Naive thymus-derived CD4-positive, alpha-beta T cell (primary cell): ENCODE measurements at places on chromosomes 4 and X. TPM values are rescaled to one million over a fixed set of nuclear protein-coding genes. Genes with fewer than 3 reads are reported as not detected.
A peak's percentile ranks its signal among the peaks of the same experiment; 100 is the strongest.

DNA sequence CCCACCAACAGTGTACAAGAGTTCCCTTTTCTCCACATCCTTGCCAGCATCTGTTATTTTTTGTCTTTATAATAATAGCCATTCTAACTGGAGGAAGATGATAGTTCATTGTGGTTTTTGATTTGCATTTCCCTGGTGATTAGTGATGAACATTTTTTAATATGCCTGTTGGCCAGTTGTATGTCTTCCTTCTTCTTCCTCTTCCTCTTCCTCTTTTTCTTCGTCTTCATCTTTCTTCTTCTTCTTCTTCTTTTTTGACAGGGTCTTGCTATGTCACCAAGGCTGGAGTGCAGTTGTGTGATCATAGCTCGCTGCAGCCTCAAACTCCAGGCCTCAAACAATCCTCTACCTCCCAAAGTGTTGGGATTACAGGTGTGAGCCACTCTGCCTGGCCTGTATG is 87.4 kb downstream of the CCDC160 start:
- H3K27ac ChIP-seq, result no peak overlapping the region
- H3K36me3 ChIP-seq, result no peaks in the 10 kb centered on the region
- no peaks in the 10 kb centered on the region for H3K4me1 ChIP-seq

CRMP1 gene
- not detected for total RNA-seq

- no peaks in the 10 kb centered on the region for H3K36me3 ChIP-seq
- H3K4me1 ChIP-seq, result no peaks in the 10 kb centered on the region
- H3K27ac ChIP-seq, result no peak overlapping the region
- no peak for DNase-seq
- H3K4me3 ChIP-seq, result no peak overlapping the region
Measured at GRCh38 chr4:78673337-78673736, 102.8 kb upstream of the BMP2K start.

GABRE gene
- total RNA-seq, result not detected

DNA sequence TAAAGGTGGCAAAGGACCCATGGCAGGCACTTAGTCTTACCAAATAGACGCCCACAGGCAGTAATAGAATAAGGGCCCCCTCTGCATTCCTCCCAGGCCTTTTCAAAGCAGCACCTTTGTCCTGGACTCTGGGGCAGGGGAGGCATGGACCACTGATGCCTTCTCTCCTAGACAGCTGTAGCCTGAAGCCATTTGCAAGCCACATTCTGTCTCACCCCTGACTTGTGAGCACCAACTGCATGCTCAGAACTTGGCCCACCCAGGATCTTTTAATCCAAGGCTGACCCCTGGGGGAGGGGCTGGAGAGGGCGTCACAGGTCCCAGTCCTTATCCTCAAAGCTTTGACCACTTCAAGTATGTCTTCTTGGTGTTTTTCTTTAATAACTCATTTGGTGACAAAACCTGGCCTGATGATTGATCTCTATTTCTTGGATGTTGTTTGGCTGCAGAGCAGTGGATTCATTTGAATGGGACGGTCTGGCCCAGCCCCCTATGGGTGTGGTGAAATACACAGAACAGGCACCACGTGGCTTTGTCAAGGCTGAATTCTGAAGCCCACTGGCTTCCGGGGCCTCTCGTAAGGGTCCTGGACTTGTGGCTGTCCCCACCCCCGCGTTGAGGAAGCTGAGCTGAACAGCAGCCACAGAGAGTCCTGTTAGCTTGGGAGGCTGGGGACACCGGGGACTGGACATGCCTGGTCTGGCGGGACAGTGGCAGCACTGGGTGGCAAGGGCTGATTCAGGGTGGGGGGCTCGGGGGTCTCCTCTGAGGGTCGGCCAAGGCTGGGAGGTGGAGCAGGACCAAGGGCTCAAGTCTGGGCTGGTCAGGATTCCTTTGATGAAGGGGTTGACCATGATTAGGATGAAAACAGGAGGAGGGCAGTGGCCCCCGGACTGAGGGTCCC is 36.6 kb downstream of the ADRA2C start:
- H3K27ac ChIP-seq, result no peak overlapping the region
- H3K27me3 ChIP-seq, result peaks cover under 1% of the 10 kb centered on the region
- H3K36me3 ChIP-seq, result no peaks in the 10 kb centered on the region
- no peak overlapping the region for H3K4me3 ChIP-seq

GRCh38 chr4:13836946-13837912 is 209.7 kb upstream of the BOD1L1 start:
- no peak overlapping the region for H3K4me3 ChIP-seq
- no peaks in the 10 kb centered on the region for H3K36me3 ChIP-seq
- H3K4me1 ChIP-seq, result no peaks in the 10 kb centered on the region
- no peaks in the 10 kb centered on the region for H3K27me3 ChIP-seq
- no peak overlapping the region for H3K27ac ChIP-seq

DNA sequence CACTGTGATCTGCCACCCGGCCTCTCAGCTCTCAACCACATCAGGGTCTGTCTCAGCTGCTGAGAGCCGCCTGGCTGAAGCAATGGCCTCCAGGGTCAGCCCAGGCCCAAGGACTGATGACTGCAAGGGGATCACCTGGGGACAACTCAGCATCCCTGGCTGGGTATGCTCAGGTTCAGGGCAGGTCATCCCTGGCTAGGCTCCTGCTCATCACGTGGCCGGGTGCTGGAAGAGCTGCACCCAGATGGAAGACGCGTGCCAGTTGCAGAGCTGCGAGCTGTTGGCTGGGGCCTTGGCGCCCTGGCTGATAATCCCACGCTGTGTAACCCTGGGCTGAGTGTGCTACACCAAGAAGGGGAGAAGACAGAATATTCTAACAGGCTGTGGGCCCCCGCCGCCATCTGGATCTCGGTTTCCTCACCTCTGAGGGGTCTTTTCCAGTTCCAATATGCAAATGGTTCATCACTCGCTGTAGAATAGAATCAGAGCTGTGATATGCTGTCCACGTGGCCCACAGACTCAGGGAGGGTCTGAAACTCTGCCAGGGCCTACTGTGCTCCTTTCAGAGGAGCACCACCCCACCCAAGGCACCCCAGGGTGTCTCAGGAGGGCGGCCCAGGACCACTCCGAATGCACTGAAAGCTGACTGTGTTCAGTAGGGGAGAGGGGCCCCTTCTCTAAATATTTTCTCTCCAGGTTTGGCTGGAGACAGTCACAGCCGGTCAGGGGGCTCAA is 338.8 kb downstream of the BCOR start:
- H3K4me1 ChIP-seq, result no peaks in the 10 kb centered on the region
- H3K36me3 ChIP-seq, result no peaks in the 10 kb centered on the region
- no peaks in the 10 kb centered on the region for H3K27me3 ChIP-seq
- no peak for DNase-seq

DNA sequence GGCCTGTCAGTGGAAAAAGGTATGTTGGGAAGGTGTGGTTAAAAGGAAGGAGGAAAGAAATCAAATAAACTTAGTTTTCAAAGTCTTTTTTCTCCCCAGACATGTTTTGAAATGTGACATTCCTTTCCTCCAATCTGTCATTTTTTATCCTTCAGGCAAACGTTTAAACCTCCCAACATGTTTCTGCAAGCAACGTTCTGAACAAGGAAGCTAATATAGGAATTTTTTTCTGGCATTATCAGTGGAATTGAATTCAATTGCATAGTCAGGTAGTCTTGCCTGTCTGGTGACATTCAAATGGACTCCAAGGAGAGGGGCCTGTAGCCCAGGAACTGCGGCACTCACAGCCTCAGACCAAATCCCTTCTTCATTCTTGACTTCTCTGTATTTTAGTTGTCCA is 30.0 kb upstream of the RASSF6 start:
- no peaks in the 10 kb centered on the region for H3K36me3 ChIP-seq
- H3K27ac ChIP-seq, result no peak overlapping the region
- DNase-seq, result no peak

TMEM47 gene
- not detected for total RNA-seq

DNA sequence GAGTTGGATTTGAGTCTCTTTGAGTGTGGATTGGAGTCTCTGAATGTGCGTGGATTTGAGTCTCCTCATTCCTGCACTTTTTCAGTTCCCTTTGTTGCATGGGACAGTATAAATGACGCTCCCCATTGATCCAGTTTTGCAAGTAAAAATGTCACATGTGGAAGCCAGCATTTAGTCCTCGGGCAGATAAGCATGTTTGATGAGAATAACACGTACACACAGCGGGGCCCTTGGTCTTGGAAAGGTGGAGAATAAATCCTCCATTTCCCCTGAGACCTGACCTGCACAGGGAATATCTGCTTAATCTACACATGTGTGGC is 8.1 kb downstream of the P2RY8 start:
- no peak overlapping the region for H3K27ac ChIP-seq
- no peaks in the 10 kb centered on the region for H3K27me3 ChIP-seq
- peaks cover 44% of the 10 kb centered on the region for H3K4me1 ChIP-seq
- DNase-seq, result no peak
- H3K4me3 ChIP-seq, result no peak overlapping the region
- peaks cover 2% of the 10 kb centered on the region for H3K36me3 ChIP-seq

PRKG2 gene
- total RNA-seq, result 0.56 and 1.5 TPM in 2 replicates

- DNase-seq, result no peak
- H3K36me3 ChIP-seq, result no peaks in the 10 kb centered on the region
- no peak overlapping the region for H3K27ac ChIP-seq
- no peaks in the 10 kb centered on the region for H3K4me1 ChIP-seq
Measured at GRCh38 chr4:140138428-140138827, 15.6 kb downstream of the MAML3 start.

- H3K4me3 ChIP-seq, result no peak overlapping the region
- no peak overlapping the region for H3K27ac ChIP-seq
- DNase-seq, result no peak
Measured at GRCh38 chr4:182894681-182895275, 22.4 kb downstream of the DCTD start.

GRCh38 chrX:24619647-24620046 is 27.5 kb downstream of the PCYT1B start:
- H3K4me1 ChIP-seq, result no peaks in the 10 kb centered on the region
- H3K27ac ChIP-seq, result no peak overlapping the region
- no peaks in the 10 kb centered on the region for H3K27me3 ChIP-seq

DNA sequence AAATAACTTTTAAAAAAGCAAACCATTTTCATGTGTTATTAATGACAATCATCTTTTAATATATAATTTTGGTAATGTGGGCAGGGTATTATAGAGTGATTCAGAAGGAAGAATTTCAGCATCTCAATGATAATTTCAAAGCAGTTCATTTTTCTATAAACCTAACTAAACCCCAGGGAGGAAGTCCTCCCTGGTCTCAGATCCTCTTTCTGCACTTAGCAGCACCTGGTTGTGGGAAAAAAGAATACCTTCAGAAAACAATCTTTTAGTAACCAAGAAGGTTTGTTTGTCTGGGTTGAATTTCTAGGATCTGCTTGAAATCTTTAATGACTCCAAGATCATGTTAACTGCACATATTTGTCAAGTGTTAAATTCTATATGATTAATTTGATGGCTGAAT is 29.9 kb downstream of the DKK2 start:
- DNase-seq, result no peak
- no peaks in the 10 kb centered on the region for H3K4me1 ChIP-seq
- no peaks in the 10 kb centered on the region for H3K36me3 ChIP-seq
- no peaks in the 10 kb centered on the region for H3K27me3 ChIP-seq

GPR143 gene
- not detected for total RNA-seq

ABRAXAS1 gene
- total RNA-seq, result 46.1 TPM

DNA sequence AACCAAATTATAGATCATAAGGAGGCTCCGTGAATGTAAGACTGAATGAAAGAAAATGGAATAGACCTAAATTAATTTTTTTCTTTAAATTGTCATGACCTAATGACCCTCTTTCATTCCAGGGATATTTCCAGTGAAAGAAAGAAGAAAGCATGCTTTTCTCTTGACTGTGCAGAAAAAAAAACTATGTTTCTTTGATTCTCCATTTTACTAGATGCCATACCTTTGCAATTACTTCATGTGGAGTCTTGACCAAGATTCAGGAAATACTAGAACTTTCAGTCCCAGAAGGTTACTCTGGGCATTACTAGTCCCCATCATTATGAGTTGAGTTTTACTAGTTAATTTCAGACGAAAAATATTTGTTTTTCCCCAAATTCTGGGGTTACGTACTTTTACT is 6.4 kb upstream of the COMMD8 start:
- no peak overlapping the region for H3K27ac ChIP-seq
- no peaks in the 10 kb centered on the region for H3K36me3 ChIP-seq
- H3K4me1 ChIP-seq, result no peaks in the 10 kb centered on the region
- DNase-seq, result no peak

- H3K4me1 ChIP-seq, result no peaks in the 10 kb centered on the region
- H3K4me3 ChIP-seq, result no peak overlapping the region
- H3K27ac ChIP-seq, result no peak overlapping the region
- no peaks in the 10 kb centered on the region for H3K36me3 ChIP-seq
- no peak for DNase-seq
Measured at GRCh38 chrX:68409194-68409593, 24.1 kb downstream of the OPHN1 start.

TEX13B gene
- total RNA-seq, result not detected

- H3K4me1 ChIP-seq, result no peaks in the 10 kb centered on the region
- DNase-seq, result no peak
- no peaks in the 10 kb centered on the region for H3K27me3 ChIP-seq
- no peak overlapping the region for H3K27ac ChIP-seq
- no peak overlapping the region for H3K4me3 ChIP-seq
Measured at GRCh38 chr4:95898226-95898625, 58.3 kb downstream of the PDHA2 start.

BTK gene
- 2.3 TPM for total RNA-seq

- no peaks in the 10 kb centered on the region for H3K4me1 ChIP-seq
- H3K36me3 ChIP-seq, result no peaks in the 10 kb centered on the region
- H3K4me3 ChIP-seq, result no peak overlapping the region
- H3K27me3 ChIP-seq, result no peaks in the 10 kb centered on the region
- no peak for DNase-seq
Measured at GRCh38 chrX:50327235-50327634, 122.7 kb downstream of the CCNB3 start.

SLC26A1 gene
- 0.46 TPM for total RNA-seq

- H3K4me3 ChIP-seq, result no peak overlapping the region
- H3K27ac ChIP-seq, result no peak overlapping the region
- no peaks in the 10 kb centered on the region for H3K36me3 ChIP-seq
Measured at GRCh38 chr4:121706595-121707021, 9.8 kb upstream of the ANXA5 start.

DNA sequence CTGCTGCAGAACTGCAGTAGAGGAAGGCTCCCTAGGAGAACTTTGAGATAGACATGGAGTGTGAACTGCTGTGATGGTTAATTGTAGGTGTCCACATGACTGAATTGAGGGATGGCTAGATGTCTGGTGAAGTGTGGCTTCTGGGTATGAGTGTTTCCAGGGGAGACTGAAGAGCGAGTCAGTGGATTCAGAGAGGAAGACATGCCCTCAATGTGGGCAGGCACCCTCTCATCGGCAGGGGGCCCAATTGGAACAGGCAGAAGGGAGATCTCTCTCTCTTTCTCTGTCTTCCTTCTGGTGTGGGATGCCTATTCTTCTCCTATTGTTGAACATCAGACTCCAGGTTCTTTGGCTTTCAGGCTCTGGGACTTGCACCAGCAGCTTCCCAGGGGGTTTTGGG is 304.7 kb upstream of the GATB start:
- no peaks in the 10 kb centered on the region for H3K27me3 ChIP-seq
- H3K36me3 ChIP-seq, result no peaks in the 10 kb centered on the region
- peak; percentile 6 for DNase-seq
- H3K4me1 ChIP-seq, result peaks cover 4% of the 10 kb centered on the region
- no peak overlapping the region for H3K4me3 ChIP-seq
- no peak overlapping the region for H3K27ac ChIP-seq

HMX1 gene
- not detected in 2 replicates for total RNA-seq
